RWPE2 (cell line): ENCODE measurements at places on chromosomes 12 and 14.

GRCh38 chr12:13124656-13125505 is 21.4 kb upstream of the GSG1 start:
- no peak for DNase-seq

GRCh38 chr14:82180139-82180538 is 646.5 kb upstream of the SEL1L start:
- no peak for DNase-seq

DNA sequence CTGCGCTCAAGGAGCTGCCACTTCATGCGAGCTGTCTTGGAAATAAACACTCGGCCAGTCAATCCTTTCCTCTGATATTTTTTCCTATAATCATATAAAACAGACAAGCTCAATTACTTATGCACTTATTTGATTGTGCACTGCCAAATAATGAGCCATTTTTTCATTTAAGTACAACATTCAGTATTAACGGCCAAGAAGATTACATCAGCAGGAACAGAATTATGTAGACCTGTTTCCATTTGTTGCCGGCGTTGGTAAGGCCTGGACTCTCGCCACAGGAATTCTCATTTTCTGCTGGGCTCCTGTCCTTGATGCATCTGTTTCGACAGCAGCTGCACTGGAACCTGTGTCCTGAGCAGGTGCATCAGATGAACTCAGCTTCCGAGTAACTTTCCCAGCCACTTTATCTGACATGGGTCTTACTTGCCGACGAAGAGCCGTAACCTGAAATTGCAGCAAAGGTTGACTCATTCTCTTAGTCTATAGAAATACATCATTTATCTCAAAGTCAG is 110.2 kb downstream of the KIF21A start:
- DNase-seq: no peak

DNA sequence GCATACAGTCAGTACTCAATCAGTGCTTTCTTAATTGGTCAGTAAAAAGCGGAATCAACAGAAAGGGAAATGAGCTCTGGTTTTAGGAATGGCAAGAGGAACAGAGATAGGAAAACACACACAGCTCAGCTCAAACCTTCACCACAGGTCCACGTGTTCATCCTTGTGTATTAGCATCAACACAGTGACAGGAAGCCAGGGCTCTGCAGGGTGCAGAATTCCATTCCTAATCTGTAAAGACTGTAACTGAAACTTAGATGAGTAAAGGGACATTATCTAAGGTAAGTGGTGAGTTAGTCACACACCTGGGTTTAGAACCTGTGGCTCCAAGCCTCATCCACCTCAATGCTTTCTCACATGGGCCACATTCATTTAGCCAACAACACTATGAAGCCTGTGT is 1242.2 kb upstream of the TMEM132C start:
- DNase-seq: no peak

GRCh38 chr14:80653956-80654355 is 287.6 kb downstream of the CEP128 start:
- DNase-seq: no peak

GRCh38 chr14:89131004-89131750 is 285.9 kb downstream of the FOXN3 start:
- no peak for DNase-seq

DNA sequence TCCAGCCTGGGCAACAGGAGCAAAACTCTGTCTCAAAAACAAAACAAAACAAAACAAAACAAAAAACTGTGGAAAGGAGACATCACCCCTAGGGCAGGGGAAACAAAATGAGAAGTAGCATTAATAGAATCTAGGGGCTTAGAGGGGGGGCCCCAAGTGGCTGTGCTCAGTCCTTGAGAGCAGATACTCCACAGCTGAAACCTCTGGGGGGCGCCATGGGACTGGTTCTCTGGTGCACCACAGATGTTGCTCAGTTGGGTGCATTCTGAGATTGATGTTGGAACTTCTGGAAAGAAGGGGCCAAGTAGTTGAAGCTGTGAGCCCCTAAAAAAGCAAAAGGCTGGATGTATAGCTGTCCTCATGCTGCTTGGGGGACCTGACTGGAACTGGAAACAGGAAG is 11.8 kb upstream of the SYNE2 start:
- DNase-seq: no peak

- no peak for DNase-seq
These were observed 206.5 kb downstream of the BCAT1 start for GRCh38 chr12:24742378-24742777.

GRCh38 chr14:105292826-105293711 is 7.7 kb downstream of the BRF1 start:
- no peak for DNase-seq

DNA sequence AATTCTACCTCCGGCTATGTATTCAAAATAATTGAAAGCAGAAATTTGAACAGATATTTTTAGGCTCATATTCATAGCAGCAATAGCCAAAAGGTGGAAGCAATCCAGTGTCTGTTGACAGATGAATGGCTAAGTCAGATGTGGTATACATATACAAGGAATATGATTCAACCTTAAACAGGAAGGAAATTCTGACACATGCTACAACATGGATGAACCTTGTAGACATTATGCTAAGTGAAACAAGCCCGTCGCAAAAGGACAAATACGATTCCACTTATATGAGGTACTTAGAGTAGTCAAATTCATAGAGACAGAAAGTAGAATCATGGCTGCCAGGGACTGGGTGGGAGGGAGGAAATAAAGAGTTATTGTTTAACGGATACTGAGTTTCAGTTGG is 331.6 kb downstream of the PCNX1 start:
- DNase-seq: no peak

- no peak for DNase-seq
These were observed 99.1 kb downstream of the TBC1D30 start for GRCh38 chr12:64923536-64923935.

DNA sequence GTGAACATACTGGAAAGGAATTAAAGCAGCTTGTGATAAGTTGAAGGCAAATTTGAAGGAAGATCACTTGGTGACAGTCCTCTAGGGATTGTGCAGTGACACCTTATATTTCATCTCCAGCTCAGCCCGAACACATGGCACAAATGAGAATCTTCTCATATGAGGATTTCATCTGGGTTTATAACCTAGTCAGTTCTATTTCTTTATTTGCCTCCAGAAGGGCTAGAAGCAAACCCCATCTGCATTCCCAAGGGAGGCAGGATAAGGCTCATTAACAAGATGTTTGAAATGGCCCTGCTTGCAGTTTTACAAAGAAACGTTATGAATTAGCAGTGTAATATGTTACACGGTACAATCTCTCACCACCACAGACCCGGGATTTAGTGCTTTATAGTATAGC is 90.7 kb upstream of the KRR1 start:
- DNase-seq: no peak

GRCh38 chr12:58881816-58882215 is 38.5 kb downstream of the LRIG3 start:
- no peak for DNase-seq

DNA sequence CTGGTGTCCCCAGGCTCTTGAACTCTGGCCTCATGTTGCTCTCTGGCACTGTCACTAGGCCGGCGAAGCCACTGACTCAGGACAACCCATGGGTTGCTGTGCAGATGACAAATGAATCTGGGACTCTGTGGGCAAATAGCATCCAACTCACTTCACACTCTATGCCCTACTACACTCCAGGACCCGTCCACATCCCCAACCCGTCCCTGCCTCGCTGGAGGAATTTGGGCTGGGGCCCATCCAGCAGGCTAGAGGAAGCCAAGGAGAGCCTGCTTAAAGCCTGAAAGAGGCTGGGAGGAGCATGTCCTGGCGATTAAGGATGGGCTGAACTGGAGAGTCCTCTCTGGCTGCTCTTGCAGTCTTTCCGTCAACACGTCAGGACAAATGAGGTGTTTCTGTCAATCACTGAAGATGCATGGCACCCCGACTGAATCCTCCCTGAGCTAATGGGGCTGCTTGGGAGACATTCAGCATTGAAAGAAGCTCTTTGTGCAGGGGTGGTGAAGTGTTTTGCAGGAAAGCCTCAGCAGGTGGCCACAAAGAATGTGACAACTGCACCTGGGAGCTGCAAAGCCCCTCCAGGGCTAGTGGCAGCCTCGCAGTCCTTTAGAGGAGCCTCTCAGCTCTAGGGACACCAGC is 71.7 kb downstream of the ANO2 start:
- no peak for DNase-seq

DNA sequence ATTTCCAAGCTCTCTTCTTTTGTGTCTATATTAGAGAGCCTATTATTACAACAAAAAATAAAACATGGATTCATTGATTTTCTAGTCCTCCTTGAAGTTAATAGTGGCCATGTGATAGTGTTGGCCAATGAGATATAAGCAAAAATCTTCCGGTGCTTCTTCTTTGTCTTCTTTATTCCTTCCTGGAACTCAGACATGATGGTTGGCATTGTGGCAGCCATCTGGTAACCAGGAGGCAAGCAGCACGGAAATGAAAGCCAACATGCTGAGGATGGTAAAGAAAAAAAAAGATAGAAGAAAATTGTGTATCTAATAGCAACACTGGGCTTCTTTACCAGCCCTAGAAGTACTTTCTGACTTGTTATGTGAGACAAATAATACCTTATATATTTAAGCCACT is 50.8 kb upstream of the SEL1L start:
- no peak for DNase-seq

DNA sequence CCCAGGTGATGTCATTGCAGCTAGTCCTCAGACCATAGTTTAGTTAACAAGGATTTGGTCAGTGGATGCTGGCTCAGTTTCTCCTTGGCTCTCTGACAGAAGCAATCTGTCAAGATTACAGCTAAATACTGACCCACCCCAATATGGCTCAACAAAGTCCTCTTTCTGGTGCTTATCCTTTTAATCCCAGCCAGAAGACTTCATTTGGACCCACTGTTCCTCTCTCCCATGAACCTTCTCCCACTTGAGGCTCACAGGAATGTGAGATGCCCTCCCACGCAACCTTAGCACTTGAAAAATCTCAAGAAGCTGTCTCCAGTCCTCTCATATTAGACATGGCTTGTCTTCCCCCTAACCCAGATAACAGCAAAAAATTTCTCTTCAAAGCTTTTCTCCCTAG is 47.7 kb downstream of the C12orf50 start:
- no peak for DNase-seq

DNA sequence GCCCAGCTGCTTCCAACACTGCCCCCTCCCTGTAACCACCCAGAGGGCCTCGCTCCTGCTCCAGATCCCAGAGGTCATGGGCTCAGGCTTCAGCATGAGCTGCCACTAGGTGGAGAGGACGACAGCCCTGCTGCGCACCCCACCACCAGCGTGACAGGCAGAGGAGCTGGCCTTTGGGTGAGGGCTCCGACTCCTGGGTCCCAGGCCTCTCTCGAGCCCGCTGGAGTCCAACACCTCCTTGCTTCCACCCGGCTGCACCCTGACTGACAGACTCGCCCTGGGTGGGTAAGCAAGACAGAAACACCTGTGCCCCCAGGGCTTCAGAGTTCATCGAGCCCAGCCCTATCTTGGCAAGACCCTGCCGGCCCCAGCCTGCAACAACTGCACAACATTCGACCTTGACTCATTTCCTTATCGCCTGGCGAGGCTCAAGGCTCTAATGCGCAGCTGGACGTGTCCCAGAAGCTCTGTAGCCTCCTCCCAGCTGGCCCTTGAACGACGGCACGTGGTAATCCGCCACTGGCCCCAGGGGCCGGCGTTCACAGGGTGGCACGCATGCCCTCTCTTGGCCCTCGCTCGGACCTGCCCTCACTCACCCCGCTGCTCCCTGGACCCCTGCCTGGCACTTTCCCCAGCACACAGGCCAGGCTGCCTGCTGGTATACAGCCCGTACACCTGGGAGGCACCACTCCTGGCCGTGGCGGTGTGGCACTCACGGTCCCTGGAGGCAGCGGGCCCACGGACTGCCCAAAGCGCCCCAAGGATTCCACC is 28.0 kb downstream of the VPS37B start:
- peak; percentile 85 for DNase-seq

GRCh38 chr14:90381011-90381786 is 15.6 kb upstream of the CALM1 start:
- no peak for DNase-seq

GRCh38 chr14:100580316-100581227 is 6.6 kb downstream of the BEGAIN start:
- DNase-seq: peak; percentile 59

DNA sequence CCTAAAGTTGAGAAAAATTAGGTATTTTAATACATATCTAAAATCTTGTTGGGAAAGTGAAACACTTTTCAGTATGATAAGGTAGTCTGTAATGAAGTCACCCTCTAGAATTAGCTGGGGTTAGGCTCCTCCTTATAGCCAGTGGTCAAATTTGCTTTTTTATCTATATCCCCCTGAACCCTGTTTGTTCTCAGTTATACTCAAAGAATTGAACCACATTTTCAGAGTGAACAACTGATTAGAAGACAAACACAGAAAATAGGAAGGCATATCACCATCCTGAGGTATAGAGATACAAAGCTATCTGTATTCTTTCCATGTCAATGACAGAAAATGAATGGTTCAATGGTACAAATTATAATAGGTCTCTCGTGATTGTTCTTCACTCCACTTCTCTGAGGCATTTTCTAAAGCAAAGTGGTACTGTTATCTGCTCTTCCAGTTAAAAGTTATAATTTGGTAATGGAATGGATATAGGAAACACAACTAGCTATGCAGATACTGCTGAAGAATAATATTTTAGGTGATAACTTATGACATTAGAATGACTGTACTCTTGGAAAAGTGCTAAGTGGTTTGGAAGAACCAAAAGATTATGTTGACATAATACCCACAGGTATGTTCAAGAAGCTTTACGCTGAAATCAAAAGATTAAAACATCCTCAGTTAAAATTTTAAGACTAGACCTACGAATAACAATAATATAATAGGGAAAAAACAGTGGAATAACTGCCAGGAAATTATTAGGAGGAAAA is 27.6 kb downstream of the WASHC3 start:
- DNase-seq: no peak

- DNase-seq: no peak
These were observed 282.9 kb downstream of the DUSP6 start for GRCh38 chr12:89069431-89069830.
